Activated naive CD8-positive, alpha-beta T cell treated with anti-CD3 and anti-CD28 coated beads for 36 hours (primary cell): ENCODE measurements at places on chromosomes 16 and 17.

DNA sequence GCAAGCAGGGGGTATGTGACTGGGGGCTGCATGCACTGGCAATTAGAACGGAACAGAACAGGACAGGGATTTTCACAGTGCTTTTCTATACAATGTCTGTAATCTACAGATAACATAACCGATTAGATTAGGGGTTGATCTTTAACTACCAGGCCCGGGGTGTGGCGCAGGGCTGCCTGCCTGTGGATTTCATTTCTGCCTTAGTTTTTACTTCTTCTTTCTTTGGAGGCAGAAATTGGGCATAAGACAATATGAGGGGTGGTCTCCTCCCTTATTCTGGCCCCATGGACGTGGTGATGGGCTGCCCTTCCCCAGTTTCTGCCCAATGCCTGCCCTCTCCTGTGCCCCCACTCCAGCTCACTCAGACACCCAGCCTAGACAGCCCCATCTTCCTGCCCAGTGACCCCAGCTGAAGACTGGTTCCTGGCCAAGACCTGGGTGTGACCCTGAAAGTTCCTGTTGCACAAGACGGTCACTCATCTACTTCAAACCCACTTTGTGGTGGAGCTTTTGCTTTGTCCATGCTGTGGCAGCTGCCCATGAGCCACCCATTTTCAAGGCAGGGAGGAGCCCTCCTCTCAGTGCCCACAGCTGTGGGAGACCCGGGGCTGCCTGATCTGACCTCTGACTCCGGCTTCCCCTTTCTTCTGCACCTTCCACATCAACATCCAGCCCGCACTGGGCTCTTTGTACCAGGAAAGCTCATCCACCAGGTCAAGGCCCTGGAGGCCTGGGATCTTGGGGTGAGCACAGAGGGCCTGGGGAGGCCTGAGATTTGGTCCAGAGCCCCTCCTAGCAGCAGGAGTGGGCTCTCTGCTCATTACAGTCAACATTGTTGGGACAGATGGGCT lies 18.6 kb downstream of the ALOX12B start:
- H3K27me3 ChIP-seq, result peaks cover 42% of the 10 kb centered on the region
- H3K27ac ChIP-seq, result no peak overlapping the region
- no peak for DNase-seq

- no peaks in the 10 kb centered on the region for H3K36me3 ChIP-seq
- no peak overlapping the region for H3K4me3 ChIP-seq
- no peak for DNase-seq
- no peak overlapping the region for H3K27ac ChIP-seq
- H3K4me1 ChIP-seq, result no peaks in the 10 kb centered on the region
Observed at GRCh38 chr16:7555459-7555858, 222.8 kb downstream of the RBFOX1 start.

DNA sequence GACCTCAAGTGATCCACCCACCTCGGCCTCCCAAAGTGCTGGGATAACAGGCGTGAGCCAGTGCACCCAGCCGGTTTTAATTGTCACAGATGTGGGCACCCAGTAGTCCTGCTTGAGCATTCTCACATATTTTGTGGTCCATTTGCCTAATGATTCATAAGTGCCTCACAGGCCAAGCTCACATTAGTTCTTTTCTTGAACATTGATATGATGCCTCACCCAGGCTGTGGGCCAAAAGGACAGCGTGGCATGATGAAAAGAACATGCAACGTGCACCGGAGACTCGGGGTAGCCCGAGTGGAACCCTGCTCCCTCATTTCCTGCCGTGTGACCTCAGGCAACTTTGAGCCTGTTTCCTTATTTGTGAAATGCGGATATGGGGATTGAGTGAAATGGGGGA lies 181.9 kb downstream of the SNX29 start:
- peaks cover 11% of the 10 kb centered on the region for H3K36me3 ChIP-seq
- no peak overlapping the region for H3K27ac ChIP-seq
- H3K4me1 ChIP-seq, result no peaks in the 10 kb centered on the region
- H3K4me3 ChIP-seq, result no peak overlapping the region
- DNase-seq, result no peak

GRCh38 chr16:86347090-86347489 lies 163.2 kb upstream of the FOXF1 start:
- H3K27me3 ChIP-seq, result peaks cover 77% of the 10 kb centered on the region
- no peak overlapping the region for H3K27ac ChIP-seq
- no peak overlapping the region for H3K4me3 ChIP-seq
- DNase-seq, result no peak
- H3K4me1 ChIP-seq, result no peaks in the 10 kb centered on the region
- no peaks in the 10 kb centered on the region for H3K36me3 ChIP-seq

- H3K27me3 ChIP-seq, result no peaks in the 10 kb centered on the region
- H3K27ac ChIP-seq, result no peak overlapping the region
- peaks cover 11% of the 10 kb centered on the region for H3K36me3 ChIP-seq
- H3K4me1 ChIP-seq, result peaks cover 25% of the 10 kb centered on the region
- DNase-seq, result no peak
- H3K4me3 ChIP-seq, result no peak overlapping the region
Observed at GRCh38 chr16:14199199-14199598, 128.1 kb downstream of the MRTFB start.

GRCh38 chr17:77279448-77280303 lies 138.9 kb downstream of the SEC14L1 start:
- no peak overlapping the region for H3K27ac ChIP-seq
- no peak for DNase-seq
- H3K4me3 ChIP-seq, result peak overlapping the region; percentile 11

- H3K27me3 ChIP-seq, result peaks cover 47% of the 10 kb centered on the region
- H3K4me3 ChIP-seq, result peak overlapping the region; percentile 38
- peak; percentile 43 for DNase-seq
- H3K36me3 ChIP-seq, result no peaks in the 10 kb centered on the region
- peaks cover 39% of the 10 kb centered on the region for H3K4me1 ChIP-seq
Observed at GRCh38 chr17:42179911-42180410, 981 bp downstream of the KCNH4 start.

GRCh38 chr17:55454906-55455474 lies 33.4 kb upstream of the MMD start:
- no peak overlapping the region for H3K4me3 ChIP-seq
- no peaks in the 10 kb centered on the region for H3K36me3 ChIP-seq
- DNase-seq, result no peak
